ENCODE measurements at places on chromosomes 12 and 14. TPM values are rescaled to one million over a fixed set of nuclear protein-coding genes. Genes with fewer than 3 reads are reported as not detected.
A peak's percentile ranks its signal among the peaks of the same experiment; 100 is the strongest.

Gene KRT74
- total RNA-seq: not detected

Gene KLRC2
- not detected for total RNA-seq

Gene CRIP1
- total RNA-seq: 8.3 TPM

Gene PKP2
- 13.4 TPM for total RNA-seq

Gene PTPN21
- total RNA-seq: 5.9 TPM

Gene LRRK2
- 0.43 TPM for total RNA-seq

Gene ABHD4
- total RNA-seq: 10.3 TPM

Gene RNASE8
- not detected for total RNA-seq

Gene CLMN
- total RNA-seq: 9.6 TPM

Gene DPF3
- 0.94 TPM for total RNA-seq

Gene KRT3
- total RNA-seq: 0.06 TPM

Gene IFNG
- total RNA-seq: not detected

Gene KERA
- not detected for total RNA-seq

GRCh38 chr12:116996093-116996492 lies 85.3 kb downstream of the FBXW8 start:
- DNase-seq: no peak

DNA sequence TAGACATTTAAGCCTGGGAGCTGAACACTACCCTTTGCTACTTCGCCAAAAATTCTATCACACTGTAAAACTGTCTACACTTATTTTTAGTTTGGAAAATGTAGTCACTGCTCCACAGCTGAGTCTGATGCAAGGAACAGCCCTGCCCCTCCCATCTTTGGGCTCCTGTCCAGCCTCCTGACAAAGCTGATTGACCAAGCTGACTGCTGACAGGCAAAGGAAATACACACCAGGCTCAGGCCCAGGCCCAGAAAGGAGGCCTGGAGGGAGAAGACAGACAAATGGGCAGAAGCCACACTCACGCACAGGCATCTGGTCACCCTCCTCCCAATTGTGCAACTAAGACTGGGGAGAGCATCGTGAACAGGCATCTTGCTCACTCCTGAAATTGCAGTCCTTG lies 55.3 kb downstream of the ISCA2 start:
- DNase-seq: no peak

GRCh38 chr14:52793061-52793460 lies 1.7 kb upstream of the GNPNAT1 start:
- no peak for DNase-seq

GRCh38 chr14:45123271-45123670 lies 11.0 kb downstream of the FKBP3 start:
- no peak for DNase-seq

GRCh38 chr12:52295663-52296062 lies 4.3 kb upstream of the KRT81 start:
- no peak for DNase-seq

- DNase-seq: no peak
Observed at GRCh38 chr14:61561104-61561503, 134.2 kb upstream of the HIF1A start.

DNA sequence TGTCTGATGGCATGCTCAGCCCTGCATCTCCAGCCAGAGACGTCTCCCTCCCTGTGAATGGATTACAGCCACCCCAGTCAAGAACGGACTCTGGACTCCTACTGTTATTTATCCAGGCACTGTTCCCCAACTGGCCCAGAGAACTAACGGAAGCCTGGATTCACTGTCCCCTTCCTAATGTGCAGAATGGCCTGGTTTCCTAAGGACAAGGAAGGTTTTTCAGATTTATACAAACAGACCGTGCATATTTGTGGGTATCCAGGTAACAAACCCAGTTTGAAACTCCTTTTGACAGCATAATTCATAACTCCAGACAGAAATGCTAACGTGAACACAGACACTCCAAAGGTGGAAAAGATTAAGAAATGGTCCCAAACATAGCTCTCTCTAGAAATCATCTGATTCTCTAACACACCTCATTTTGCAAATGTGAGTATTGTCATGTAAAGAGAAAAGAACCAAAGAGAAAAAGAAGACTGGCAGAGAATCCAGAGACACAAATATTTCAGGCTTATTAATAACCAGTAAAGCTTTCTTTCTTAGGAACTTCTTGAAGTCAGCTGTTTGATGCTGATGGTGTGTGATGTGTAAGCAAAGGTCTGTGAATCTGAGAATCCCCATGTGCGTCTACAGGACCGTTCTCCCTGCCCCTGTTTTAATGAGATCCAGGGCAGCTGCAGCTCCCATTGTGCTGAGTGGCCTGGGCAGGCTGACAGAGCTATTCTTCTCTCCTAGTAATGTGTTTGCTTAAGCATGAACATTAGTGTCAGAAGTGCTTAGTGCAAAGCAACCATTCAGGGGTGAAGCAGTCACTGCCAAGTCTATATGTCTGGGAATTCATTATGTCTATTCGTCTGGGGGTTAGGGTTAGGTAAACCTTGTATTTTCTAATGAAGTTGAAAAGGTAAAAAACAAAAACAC lies 86.8 kb upstream of the HIF1A start:
- DNase-seq: no peak

DNA sequence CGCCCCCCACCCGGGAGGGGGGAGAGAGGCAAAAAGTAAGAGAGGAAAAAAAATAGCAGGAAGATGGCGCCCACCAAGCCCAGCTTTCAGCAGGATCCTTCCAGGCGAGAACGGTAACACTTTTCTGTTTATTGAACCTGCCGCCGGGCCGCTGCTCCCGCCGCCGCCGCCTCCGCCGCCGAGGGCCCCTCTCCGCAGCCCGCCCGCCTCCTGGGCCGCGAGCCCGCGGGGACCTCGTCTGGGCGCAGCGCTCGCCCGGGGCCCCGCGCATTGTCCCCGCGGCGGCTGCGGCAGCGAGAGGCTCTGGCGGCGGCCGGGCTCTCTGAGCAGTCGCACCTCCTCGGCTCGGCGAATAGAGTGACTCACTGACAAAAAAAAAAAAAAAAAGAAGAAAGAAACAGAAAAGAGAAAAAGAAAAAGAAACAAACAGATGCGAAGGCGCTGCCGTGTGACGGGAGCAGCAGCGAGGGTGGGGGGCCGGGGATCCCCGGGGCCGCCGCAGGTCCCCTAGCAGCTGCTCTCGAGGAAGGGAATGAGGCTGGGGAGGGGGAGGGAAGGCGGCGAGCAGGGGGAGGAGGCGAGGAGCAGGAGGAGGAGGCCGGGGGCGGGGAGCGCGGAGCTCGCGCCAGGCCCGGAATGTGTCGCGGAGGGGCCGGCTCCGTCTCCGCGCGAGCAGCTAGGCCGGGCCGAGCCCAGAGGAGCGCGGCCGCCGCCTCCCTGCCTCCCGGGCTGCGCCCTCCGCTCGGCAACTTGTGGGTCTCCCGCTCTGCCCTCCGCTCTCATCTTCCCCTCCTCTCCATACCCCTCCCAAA lies 781 bp downstream of the NPAS3 start:
- DNase-seq: no peak

DNA sequence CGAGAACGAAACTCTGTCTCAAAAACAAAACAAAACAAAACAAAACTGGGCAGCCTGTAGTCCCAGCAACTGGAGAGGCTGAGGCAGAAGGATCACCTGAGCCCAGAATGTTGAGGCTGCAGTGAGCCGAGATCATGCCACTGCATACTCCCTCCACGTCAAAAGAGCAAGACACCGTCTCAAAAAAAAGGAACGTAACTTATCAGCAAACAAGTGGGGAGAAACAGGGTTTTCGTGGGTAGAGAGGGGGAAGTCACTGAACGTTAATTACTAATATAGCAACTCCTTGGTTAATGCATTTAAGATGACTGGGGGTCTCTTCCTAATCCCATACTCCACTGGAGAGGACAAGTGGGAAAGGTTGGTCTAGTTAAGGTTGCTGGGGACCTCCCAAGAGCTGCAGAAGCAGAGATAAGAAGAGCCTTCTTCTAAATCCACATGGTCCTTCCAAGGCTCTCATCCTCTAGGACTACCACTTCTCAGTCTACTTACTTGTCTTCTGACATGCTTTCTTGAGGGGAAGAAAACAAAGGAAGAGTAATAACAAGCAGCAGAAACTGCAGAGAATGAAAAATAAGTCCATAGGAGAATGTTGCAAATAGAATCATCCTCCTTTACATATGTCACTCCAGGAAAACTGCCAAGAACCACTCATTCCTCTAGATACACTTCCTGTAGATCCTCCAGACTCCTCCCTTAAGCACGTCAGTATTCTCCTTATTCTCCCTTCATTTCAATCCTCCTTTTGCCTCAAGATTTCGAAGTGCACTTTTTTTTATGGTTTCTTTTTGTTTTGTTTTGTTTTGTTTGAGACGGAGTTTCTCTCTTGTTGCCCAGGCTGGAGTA lies 5.8 kb downstream of the NUMB start:
- DNase-seq: no peak

- DNase-seq: no peak
Observed at GRCh38 chr12:64082116-64082515, 140.0 kb downstream of the KICS2 start.

DNA sequence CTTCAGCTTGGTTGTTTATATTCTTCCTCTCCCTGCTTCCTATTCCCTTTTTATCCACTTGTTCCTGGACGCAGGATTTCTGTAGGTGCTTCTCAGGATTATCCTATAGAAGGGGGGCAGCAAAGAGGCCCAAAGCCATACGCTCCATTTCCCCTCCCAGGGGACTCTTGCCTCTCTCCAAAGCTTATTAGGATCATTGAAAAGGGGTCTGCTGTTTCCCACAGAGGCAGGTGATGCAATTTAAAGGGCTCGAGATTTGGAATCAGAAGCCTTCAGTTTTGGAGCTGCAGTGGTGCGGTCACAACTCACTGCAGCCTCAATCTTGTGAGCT lies 31.5 kb upstream of the SYNDIG1L start:
- DNase-seq: no peak

GRCh38 chr12:15629108-15629507 lies 160.1 kb downstream of the EPS8 start:
- peak; percentile 93 for DNase-seq

GRCh38 chr14:105039458-105040205 lies 18.7 kb upstream of the CDCA4 start:
- no peak for DNase-seq

GRCh38 chr14:104701383-104702076 lies 12.1 kb downstream of the INF2 start:
- no peak for DNase-seq

- DNase-seq: peak; percentile 13
Observed at GRCh38 chr12:105748806-105749600, 389.8 kb downstream of the NUAK1 start.

DNA sequence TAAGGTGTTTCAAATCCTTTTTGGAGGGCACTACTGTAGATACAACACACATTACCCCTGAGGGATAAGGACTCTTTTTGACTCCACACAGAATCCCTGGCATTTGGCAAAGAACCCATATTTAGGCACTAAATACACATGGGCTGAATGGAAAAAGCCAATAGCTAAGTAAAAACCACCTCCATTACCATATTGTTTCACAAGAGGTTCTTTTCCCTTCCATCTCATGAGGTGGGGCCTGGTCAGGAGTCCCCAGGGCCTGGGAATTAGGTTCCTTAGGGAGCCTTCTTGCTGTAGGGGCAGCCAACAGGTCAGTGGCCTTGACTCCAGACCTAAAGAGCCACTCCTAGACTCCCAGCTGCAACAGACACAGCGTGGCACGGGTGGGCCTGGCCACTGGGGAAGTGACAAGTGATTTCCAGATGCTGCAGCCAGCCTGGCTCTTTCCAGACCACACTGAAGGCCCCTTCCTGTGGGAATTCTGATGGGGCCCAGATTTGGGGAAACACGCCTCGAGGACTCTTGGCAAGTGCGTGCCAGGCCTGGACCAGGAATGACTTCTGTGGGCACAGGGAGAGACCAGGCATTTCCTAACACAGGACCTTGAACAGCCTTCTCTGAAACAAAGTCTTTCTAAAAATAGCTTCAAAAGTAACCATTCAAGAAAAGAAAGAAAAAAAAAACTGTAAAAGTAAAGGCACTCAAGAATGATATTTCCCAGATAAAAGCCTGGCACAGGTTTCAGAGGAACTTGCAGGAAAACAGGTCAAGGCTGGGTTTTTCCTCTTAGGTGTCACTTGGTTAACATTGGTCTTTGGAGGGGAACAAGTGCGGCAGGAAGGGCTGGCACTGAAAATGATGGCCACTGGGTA lies 18.1 kb downstream of the SSH1 start:
- no peak for DNase-seq

DNA sequence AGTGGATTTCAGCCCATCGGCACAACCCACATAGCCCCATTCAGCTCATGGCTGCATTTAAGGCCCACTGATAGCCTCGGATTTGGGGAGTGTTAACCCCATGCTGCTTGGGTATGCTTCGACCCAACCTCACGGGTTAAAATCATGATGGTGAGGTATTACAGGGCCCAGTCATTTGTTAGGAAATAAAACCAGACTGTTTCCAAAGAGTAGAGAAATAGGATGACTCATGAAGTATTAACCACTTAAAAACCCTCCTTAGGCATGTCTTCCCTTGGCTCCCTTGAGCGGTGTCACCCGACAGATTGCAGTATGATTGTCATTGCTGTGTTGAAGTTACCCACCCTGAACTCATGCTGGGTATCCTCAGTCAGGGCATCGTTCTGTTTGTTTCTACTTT lies 289.1 kb downstream of the CACNA1C start:
- DNase-seq: no peak

- no peak for DNase-seq
Observed at GRCh38 chr12:119225454-119225853, 46.7 kb downstream of the HSPB8 start.

- DNase-seq: no peak
Observed at GRCh38 chr12:22044391-22044790, 1.6 kb upstream of the CMAS start.

DNA sequence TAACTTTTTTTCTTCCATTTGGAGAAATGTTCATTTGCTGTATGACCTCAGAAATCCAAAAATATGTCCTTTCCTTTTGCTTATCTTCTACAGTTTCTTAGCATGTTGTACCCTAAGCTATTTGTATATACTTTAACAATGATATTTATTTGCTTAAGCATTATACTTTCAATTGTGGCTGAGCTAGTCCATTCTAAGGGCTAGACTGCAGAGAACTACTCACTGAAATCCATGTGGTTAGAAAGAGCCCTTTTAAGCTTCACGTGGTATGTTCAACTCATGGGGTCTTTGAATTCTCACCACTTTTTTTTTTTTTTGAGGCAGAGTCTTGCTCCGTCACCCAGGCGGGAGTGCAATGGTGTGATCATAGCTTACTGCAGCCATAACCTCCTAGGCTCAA lies 122.5 kb downstream of the HMGA2 start:
- no peak for DNase-seq

DNA sequence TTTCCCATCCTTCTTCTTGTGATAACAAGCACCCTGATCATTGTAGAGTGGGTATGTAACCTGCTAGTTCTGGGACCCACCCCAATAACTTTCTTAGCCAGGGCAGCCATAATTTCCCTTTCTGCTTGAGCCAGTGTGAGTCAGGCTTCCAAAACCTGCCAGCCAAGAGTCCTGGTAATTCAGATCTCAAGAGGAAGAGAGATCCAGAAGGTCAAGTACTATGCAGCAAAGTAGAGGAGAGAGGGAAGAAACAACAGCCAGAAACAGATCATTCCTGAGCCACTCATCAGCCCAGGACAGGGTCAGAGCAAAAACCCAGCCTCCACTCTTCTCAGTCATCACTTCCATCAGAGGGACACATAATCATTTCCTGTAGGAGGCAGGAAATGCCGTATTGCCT lies 182.0 kb downstream of the DICER1 start:
- DNase-seq: no peak

GRCh38 chr12:12891080-12891880 lies at the start of gene GPRC5A:
TSS of gene GPRC5A (plus strand) at chr12:12891562. CDS start at chr12:12908250, 16,688 bp downstream.
- DNase-seq: no peak
